ENCODE measurements at places on chromosomes 2 and 18.

DNA sequence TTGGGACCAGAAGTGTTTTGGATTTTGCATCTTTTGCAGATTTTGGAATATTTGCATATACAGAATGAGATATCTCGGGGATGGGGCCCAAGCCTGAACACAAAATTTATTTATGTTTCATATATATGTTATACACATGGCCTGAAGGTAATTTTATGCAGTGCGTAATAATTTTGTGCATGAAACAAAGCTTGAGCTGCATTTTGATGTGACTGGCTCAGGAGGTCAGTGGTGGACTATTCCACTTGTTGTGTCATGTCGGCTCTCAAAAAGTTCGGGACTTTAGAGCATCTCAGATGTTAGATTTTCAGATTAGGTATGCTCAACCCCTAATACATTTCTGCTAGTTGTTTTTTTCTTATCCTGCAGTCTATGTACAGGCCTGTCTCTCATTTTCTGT is 145.4 kb downstream of the FAM210A start:
- DNase-seq: no peak

GRCh38 chr2:166831930-166832329 is 56.4 kb upstream of the XIRP2 start:
- DNase-seq: peak; percentile 0

DNA sequence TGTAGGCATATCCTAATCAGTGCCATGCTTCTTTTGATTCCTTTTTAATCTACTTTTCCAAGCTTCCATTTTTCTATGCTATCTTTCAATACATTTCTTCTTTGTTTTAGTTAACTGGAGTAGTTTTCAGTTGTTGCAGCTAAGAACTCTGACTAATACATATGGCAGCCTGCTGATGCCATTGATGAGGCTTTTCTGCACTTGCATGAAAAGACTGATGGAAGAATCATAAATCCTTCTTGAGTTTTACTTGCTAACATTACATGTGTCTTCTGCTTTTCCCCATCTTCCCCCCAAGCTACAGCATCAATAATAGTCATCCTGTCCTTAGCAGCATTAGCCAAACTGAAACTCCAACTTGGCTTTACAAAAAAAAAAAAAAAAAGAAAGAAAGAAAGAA is 203.3 kb downstream of the LRP1B start:
- no peak for DNase-seq

DNA sequence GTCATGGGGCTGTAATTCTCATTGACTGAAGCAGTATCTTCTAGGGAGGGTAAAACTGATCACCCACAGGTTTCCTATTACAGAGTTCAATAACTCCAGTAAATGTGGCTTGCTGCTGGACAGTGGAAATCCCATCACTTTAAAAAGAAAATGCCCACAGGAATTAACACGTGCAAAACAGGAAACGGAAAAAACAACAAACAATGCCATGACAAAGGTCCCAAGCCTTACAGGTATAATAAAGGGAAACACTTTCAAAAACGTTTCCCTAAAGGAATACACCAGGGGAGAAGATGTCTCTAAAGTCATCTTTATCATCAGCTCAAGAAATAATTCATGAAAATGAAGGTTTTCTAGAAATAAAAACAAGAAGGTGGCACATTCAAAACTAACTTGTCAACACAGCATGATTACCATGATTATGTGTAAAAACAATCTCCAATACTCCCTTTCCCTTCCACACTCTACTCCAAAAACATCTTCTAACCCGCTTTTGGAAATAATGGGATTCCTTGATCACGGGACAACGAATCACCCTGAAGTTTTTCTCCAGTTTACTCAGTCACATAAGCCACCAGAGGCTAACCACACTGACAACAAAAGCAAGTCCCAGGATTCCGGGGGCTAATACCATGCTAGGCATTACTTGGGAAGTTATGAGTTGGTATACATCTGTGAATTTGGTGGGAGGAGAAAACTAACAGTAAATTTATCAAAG is 167.9 kb downstream of the TCF4 start:
- DNase-seq: peak; percentile 55

DNA sequence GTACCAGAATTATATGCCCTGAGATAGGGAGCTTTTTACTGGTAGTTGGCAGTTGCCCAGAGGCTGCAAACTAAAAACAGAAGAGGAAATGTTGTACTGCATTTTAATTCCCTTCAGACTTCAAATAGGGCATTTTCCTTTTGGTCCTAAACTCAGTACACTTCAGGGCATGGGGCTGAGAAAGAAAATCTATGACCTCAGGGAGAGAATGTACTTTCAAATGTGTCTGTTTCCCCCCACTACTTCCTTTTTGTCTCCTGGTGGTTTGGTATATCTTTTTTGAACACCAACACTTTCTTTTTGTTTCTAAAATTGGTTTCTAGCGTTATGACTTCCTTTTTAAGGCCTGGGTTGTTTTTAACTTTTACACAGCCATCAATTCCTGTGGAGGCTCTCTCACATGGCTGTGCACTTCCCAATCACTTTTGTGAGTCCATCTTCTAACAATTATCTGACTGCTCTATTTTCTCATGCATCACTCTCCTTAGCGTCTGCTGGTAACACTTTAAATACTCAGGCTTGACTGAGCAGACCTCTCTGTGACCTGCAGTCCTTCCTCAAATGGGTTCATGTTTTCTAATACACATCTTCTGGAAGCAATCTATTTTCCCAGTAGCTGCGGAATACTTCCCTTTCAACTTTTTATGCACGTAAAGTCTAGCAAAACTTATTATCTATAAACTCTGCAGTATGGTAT is 596.0 kb downstream of the LRP1B start:
- no peak for DNase-seq

DNA sequence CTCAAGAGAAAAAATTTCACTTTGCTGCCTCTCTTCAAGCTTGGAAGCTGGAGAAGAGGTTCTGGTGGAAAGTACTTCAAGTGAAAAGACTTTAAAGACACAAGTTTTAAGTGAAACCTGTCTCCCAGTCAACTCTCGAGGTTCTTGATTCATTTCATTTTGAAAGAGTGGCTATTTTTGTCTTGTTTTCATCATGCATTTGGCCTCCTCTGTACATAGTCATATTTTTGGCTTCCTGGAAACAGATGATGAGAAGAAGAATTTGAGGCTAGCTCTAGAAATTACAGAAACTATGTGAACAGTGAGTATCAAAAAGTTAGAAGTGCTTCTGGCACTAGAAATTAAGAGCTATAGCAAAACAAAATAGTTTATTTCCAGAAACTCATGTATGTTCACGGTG is 124.8 kb downstream of the DTNA start:
- DNase-seq: no peak

- peak; percentile 70 for DNase-seq
Observed at GRCh38 chr18:3454365-3455089, 4.6 kb downstream of the TGIF1 start.

DNA sequence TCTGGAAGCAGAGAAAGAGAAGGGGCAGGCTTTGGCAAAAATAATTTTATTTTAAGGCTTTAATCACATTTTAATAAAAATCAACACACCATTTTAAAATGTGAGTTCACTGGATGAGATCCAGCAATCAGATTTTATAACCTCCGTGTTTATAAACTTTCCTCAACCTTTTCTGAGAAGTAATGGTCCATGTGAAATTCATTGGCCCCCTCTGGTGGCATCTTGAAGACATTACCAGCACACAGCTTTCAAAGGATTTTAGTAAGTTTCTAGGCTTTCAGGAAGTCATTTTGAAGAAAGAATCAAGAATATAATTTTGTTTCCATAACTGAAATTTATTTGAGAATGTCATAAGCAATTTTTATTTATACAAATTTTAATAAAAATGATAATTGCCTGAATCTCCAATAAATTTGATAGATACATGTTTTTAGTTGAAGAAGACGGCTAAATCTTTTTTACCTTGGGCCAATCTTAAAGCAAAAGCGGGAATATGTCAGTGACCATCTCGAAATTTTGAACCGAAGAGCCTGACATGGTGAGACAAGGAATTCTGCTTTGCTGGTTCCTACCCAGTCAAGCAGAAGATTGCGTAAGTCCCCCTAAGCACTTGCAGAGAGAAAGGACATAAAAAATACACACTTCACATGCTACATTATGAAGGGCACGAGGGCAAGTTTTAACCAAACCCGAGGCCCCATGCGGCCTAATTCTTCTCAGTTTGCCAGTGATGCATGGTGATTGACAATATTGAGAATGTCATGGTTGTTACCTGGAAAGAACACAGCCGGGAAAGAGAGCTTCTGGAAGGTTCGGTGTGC is 128.4 kb upstream of the CBLN2 start:
- peak; percentile 14 for DNase-seq

- no peak for DNase-seq
Observed at GRCh38 chr2:56450772-56451171, 267.0 kb downstream of the CCDC85A start.

DNA sequence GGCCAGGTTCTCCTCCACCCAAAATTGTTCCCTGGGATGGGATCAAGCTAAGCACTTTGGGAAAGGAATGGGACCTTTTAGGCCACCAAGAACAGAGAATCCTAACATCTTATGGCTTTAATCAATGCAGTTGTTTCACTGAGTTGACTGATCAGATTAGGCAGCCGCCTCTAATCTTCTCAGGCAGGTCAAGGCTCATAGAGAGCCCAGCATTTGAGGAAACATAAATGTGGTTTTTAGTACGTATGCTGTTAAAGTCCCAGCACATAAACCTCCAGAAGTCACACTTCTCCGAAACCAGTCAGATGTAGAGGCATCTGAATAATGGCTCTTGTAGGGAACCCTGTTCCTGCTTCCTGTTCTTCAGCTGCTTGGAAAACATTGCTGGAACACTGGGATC is 99.5 kb upstream of the RMDN2 start:
- DNase-seq: no peak

GRCh38 chr18:22822841-22823508 is 110.2 kb upstream of the RBBP8 start:
- no peak for DNase-seq

DNA sequence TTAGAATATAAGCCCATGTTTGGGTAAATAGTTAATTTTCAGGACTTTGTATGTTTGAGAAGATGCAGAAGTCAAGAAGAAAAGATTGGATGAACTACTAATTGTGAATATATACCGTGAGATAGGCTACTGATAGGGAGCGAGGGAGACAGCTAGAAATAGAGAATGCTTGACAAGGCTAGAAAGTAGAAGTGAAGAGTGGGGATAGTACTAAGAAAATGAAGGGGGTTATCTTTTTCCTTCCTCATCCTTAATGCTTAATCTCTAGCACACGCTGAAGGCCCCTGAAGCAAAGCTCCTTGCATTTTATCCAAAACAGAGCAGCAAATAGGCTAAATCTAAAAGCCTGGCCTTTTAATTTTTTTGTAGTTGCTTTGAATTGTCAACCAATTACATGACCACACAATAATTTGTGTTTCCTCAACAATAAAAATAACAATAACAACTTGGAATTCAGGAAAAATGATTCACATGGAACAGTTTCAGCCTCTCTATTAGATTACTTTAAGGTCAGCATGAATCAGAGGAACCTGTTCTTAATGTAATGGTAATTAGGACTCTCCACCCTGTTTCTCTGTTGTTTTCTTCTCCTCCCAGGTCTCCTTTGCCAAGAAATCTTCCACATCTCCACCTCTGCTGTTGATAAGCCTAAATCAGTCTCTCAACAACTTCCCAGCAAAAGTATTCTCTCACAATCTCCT is 1071.3 kb upstream of the ZEB2 start:
- DNase-seq: no peak

- no peak for DNase-seq
Observed at GRCh38 chr2:80058562-80058961, 246.0 kb downstream of the LRRTM1 start.

DNA sequence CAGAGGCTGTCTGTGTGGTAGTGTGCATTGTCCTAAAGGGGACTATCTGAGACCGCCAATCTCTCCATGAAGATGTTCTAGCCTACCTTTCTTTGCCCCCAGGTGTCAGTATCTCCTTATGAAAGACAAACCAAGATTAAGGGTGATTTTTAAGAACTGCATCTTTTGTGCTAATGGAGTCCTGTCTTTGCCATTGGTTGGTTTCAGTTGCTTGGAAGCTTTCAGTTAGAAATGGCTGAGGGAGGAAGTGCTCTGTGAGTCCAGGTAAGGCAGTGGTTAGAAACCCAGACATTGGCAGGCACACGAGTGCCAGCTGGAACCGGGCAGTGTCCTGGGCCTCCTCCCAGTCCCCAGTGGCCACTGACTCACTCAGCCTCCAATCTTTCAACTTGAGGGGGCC is 111.3 kb downstream of the DOCK10 start:
- DNase-seq: no peak

- DNase-seq: peak; percentile 92
Observed at GRCh38 chr18:75209129-75209950, at the start of gene PTGR3. Gene PTGR3 (minus strand): TSS chr18:75209139. CDS start chr18:75209058, 81 bp downstream.

- DNase-seq: no peak
Observed at GRCh38 chr2:112142525-112143078, 4.4 kb downstream of the FBLN7 start.

- DNase-seq: no peak
Observed at GRCh38 chr2:4962419-4962818, 729.8 kb upstream of the SOX11 start.

- DNase-seq: peak; percentile 12
Observed at GRCh38 chr18:79599441-79599931, 80.1 kb upstream of the CTDP1 start.

- DNase-seq: peak; percentile 74
Observed at GRCh38 chr2:222708274-222708710, 36.8 kb downstream of the MOGAT1 start.

- DNase-seq: peak; percentile 15
Observed at GRCh38 chr2:45439788-45440773, 171.0 kb downstream of the SRBD1 start.

- no peak for DNase-seq
Observed at GRCh38 chr2:45339253-45339652, 271.8 kb downstream of the SRBD1 start.

DNA sequence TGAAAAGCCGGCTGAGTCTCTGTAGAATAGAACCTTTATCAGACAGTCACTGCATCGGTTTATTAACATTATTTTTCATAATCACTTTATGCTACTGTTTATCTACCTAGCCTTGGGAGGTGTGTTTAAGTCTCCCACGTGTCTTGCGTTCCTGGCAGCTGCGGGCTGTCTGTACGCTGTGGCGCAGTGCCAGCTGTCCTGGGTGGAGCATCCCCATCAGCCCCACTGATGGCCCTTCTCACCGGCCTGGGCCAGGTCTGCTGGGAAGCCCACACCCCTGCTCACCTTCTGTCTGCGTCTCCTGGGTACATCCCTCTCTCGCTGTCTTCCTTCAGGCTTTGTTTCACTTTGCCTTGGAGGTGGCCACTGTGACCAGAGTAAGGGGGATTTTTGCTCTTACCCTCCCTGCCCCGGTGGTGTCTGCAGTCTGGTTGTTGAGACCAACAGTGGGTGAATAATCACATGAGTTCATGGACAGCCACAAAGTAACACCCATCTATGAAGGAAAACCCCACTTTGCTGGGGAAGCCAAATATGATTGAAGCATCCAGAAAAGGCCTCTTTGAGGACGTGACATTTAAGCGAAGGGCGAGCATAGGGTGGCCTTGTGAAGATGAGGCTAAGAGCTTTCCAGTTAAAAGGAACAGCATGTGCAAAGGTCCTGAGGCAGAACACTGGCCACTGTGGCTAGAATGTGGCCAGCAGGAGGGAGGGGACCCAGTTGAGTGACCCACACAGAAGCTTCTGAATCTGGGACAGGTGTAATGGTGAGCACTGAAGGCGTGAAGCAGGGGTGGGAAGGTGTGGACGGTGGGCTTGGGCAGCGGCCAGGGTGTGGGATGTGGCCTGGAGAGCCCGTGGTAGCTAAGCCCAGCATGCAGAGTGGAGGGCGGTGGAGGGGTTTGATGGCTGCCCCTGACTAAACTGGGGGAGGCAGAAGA is 41.7 kb downstream of the RAMP1 start:
- no peak for DNase-seq

All from EL (cell line).